ENCODE measurements at places on chromosomes 1 and 21.

DNA sequence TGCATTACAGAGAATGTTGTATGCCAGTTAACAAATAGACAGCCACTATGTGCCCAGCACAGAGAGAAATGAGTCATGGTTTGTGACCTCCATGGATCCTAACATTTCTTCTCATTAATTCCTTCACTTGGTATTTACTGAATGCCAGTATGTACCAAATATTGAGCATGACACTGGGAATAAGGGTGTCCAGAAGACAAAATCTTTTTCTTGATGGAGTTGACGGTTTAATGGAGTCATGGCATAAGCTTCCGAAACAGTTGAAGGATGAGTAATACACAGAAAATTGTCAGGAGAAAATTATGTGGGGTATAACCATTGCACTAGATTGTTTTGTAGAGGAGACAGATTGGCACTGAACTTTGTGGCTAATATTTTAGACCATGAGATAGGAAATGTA, 36.9 kb downstream of the PTGFR start:
- no peak for DNase-seq

DNA sequence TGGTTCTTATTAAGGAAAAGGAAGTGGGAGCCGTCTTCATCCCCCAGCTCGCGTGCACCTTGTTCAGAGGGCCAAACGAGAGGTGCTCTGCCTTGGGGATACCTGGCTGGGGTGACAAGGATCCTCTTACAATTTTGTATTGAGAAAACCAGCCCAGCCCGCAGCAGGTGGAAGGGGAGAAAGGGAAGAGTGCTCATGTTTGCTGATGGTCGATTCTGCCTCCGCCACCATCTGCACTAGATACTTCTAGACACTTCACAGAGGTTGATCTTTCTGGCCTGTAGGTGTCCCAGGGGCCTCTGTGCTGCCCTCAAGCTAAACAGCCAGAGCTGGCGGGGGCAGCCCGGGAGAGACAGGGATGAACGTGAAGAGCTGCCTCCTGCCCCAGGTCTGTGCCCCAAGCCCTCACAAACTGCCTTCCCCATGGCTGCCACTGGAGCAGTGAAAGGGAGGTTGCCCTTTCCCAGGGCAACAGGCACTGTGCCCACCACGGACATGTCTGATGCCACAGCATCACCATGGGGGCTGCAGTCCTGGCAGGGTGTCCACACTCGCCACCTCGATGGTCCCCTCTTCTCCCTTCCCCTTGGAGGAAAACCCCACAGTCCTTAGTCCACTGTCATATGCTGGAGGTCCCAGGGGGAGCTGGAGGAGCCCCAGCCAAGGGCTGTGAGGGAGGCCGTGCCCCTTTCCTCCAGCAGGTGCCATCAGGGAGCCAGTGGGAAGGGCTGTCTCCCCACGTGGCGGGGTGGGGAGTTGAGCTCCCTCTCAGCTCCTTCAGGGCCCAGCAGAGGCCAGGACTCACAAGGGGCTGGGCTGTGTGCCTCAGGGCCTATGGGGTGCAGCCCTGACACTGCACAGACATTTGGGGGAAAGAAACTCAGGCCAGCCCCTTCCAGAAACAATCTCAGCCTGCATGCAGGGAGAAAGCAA, 8.1 kb downstream of the ADPRS start:
- DNase-seq = peak; percentile 66

DNA sequence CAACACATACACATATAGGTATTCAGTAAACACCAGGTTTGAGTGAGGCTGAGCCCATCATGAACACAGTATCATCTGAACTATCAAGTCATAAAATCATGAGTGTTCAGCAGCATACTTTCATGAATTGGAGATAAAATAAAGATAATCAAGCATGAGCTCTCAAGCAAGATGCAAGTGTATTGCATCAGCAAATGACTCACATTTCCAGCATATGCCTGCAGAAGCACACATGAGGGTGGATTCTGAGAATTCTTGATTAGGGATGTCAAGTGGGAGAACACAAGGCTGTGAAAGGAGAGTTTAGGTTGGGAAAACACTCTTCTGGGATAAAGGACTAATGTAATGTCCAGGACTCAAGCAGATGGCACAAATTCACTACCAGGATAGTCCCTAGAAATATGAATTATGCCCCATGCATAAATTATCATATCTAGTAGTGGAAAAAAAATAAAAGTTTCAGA, 299.2 kb downstream of the SRGAP2C start:
- DNase-seq = no peak

- no peak for DNase-seq
These were observed 70.6 kb downstream of the LAMC1 start for GRCh38 chr1:183093786-183094298.

DNA sequence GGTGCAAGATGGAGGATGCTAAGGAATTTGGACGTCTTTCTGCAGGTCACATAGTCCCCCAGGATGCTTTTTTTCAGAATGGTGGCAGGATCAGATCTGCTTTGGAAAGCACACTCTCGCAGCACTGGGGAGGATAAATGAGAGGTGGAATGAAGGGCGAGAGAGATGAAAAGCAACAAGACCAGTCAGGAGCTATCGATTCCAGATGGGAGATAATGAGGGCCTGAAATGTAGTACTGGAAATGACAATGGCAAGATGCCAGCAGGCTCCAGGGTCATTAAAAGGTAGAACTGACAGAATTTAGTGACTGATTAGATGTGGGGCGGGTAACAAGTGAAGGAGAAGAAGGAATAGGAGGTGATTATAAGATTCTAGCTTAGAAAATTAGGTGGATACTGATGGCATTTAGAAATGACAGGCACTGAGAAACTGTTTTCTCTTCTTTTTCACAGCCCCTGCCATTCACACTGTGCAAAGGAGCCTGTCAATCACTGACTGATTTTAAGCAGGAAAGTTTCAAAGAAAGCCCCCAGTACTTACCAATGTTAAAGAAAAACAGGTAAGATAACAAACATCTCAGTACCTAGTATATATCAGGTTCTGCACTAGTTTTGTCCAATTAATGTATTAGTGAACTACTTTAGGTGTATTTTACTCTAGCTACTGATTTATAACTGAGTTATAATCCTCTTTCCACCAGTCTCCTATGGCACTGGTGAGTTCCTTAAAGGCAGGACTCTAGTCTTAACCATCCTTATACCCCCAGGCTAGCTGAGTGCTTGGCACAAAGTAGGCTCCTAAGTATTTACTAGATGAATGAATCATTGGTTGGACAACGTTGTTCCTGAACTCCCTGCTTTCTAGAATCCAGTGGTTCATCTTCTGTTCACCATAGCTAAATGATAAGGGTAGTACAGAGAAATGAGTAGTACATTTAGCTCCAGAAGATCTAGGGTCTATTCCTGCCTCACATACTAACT, 9.2 kb downstream of the PIGM start:
- DNase-seq = no peak

DNA sequence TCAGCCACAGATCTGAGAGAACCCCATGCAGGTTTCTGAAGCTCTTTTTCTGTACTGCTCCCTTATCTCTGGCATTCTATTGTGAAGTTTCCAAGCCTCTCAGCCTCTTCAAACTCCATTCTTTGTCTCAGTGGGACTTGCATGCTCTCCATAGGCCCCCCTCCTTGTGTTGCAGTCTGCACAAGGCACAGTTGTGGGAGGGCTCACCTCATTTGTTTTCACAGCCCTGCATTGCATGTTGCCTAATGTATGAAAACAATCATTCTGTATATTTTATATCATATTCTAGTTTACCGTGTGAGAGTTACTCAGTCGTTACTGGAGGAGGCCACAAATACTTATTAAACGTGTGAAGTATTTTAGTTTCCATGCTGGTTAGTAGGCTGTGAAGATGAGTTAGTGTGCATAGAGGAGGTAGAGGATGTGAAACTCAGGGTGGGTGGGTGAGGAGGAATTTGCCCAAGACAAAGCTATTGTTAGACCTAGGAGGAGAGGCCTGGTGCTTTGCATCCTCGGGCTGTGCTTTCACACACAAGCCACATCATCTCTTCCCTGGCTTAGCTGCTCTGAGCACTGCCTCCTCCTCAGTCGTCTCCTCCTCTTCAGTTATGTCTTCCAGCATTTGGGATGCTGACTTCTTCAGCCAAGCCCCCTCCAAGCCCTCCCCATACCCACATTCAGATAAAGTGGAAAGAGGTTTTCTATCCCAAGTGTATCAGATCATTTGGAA, 7.8 kb upstream of the CHI3L2 start:
- peak; percentile 87 for DNase-seq

DNA sequence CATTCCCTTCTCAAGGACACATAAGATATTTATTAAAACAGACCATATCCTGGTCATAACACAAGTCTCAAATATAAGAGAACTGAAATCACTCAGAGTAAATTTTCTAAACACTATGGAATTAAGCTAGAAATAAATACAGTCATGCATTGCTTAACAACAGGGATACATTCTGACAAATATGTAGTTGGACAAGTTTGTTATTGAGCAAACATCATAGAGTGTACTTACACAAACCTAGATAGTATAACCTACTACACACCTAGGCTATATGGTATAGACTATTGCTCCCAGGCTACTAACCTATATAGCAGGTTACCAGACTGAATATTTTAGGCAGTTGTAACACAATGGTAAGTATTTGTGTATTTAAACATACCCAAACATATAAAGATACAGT, 104.0 kb downstream of the MIS18A start:
- DNase-seq = no peak

- DNase-seq = no peak
These were observed 250.6 kb downstream of the FMN2 start for GRCh38 chr1:240342251-240342625.

- DNase-seq = no peak
These were observed 42.8 kb upstream of the JAK1 start for GRCh38 chr1:65009176-65009575.

DNA sequence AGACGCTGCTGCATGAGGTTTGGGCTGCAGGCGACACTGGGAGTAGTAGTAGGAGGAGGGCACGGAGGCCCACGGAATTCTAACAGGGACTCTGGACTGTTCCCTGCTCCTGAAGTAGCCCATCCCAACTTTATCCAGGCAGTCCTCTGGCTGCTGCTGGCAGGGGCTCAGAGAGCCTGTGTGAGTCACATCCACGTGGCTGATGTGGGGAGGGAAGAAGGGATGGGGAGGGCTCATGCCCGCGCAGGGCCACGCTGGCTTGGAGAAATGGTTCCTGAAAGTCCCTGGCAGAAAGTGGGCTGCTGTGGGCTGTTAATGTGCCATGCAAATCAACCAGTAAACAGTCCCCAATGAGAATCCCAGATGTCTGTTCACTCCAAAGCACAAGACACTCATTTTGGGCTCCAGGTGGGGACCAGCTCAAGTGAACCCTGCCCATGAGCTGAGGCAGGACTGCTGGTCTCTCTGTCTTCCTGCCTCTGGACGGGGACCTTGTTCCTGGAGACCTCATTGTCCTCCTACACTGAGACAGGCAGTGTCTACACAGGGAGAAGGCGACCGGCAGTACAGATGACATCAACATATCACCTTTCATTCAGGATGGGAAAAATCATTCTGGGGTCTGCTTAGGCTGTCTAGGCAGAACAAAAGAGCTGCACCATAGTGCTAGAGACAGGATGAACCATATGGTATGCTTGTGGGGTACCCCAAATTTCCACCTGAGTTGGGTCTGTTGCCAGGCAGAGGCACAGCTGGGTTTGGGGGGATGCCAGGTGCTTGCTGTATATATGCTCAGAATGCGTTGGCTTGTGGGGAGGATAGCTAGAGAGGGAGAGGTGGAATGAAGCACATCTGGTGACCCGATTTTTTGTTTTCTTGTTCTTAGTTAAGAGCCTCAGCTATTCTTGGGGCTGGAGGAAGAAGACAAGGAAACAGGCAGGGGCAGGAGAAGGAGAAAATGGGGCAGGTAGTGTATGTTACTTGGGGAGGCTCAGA, 57.9 kb upstream of the FMOD start:
- no peak for DNase-seq

DNA sequence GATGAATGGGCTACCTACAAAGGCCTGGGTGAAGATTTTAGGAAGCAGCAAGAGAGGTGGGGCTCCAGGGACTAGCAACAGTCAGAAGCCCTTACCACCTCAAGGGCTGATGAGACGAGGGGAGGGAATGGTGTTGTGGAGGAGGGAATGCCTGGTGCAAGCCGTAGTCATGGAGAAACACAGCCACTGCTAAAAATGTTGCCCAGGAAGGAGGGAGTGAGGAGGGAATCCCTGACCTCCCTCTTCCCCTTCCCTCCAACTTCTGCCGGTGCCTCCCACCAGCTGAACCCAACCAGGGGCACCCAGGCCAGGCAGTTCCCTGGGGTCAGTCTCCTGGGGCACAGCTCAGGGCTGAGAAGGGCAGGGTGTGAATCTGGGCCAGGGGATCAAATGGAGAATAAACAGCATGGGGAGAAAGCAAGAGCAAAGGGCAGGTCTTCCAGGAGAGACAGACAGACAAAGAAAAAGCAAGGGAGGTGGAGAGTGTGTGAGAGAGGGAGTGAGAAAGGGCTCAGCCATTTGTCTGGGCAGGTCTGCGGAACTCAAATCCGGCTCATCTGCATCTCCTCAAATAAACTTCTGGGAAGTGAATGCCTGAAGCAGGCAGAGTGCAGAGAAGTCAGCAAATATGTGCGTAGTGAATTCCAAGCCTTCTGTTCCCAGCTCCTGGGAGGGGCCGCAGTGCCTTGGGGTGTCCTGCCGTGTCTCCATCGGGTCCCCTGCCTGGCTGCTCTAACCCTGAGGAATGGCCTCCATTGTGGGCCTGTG, 27.1 kb upstream of the POU3F1 start:
- no peak for DNase-seq

DNA sequence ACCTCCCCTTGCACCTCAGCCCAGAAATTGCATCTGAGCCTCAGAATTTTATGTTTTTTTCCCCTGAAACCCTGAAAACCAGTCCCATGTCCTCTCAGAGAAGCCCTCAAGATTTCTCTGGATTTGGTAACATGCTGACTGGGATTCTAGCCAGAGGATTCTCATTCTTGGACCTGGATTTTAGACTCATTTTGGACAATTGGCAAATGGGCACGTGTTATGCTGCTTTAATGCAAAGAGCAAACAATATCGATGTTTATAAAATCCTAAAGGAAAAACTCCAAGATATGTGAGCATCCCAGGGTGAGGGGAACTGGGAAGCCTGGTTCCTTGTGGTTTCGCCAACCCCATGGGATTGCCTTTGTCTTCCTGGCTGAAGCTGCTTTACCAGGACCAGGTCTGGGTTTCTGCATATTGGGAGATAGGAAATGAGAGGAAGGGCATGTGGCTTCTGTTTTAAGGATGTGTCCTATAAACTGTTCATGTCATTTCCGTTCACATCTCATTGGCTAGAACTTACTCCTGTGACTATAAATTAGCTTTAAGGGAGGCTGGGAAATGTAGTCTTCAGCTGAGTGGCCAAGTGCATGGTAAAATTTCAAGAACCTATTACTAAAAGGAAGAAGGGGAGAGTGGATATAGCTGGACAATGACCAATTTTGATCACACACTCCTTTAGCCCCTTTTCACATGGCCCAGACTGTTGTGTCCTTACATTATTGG, 27.2 kb upstream of the BCL10 start:
- DNase-seq = no peak

- DNase-seq = peak; percentile 72
These were observed 119.9 kb upstream of the JUN start for GRCh38 chr1:58903514-58904298.
